Iris pigment epithelial cell (primary cell): ENCODE measurements at places on chromosomes 4 and X.

DNA sequence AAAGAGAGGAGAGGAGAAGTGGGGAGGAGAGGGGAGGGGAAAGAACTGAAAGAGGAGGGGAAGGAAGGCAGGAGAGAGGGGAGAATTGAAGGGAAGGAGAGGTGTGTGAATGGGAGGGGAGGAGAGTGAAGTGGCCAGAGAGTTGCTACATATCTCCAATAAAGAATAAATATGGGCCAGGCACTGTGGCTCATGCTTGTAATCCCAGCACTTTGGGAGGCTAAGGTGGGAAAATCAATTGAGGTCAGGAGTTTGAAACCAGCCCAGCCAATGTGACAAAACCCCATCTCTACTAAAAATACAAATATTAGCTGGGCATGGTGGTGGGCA, 482.4 kb downstream of the NAF1 start:
- no peak for DNase-seq

DNA sequence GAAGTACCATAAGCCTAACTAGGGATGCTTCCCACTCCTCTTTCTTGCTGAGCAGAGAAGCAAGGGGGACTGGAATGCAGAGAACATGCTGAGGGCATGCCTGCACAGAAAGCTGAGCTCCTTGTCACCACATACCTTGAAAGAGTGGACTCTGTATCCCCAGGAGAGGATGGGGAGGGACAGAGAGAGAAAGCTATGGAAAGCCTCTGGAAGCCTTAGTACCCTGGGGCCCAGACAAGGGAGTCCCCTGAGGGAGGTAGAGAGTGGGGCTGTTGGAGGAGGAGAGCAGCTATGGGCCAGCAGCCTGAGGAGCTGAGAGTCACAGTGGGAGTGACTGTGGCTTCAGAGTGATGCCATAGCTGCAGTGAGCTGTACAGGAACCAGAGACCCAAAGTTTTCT, 77.9 kb downstream of the RTL9 start:
- no peak for DNase-seq

DNA sequence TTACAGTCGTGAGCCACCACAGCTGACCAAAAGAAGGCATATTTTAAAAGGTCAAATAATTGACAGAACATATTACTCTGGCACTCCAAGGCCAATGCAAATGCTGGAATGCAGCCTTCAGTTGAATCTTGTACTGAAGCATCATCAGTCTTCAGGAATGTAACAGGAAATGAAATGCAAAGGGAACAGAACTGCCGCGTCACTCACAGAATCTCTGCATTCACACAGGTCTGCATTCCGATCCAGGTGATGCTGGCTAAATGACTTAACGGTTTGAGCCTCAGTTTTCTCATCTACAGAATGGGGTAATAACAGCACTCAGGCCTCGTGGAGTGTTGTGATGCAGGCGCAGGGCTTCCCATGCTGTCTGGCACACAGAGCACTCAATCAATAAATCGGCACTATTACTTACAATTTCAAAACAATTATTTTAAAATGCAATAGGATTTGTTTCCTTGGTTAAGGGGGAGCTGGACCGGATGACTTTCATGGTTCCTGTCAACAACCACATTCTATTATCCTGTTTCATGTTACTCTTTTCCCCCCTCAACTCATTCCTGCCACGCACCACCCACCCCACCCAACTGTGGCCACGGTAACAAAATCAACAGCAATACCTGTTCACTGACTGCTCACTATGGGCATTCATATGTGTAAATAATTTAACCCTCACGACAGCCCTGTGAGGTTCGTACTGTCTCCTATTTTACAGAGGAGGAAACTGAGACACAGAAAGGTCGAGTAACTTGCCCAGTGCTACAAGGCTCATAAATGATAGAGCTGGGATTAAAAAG, 32.4 kb downstream of the IGFBP7 start:
- DNase-seq = peak; percentile 98

GRCh38 chr4:60812811-60813210, 387.3 kb upstream of the ADGRL3 start:
- no peak for DNase-seq

- DNase-seq = peak; percentile 3
Observed at GRCh38 chr4:146790515-146790914, 151.8 kb downstream of the POU4F2 start.

DNA sequence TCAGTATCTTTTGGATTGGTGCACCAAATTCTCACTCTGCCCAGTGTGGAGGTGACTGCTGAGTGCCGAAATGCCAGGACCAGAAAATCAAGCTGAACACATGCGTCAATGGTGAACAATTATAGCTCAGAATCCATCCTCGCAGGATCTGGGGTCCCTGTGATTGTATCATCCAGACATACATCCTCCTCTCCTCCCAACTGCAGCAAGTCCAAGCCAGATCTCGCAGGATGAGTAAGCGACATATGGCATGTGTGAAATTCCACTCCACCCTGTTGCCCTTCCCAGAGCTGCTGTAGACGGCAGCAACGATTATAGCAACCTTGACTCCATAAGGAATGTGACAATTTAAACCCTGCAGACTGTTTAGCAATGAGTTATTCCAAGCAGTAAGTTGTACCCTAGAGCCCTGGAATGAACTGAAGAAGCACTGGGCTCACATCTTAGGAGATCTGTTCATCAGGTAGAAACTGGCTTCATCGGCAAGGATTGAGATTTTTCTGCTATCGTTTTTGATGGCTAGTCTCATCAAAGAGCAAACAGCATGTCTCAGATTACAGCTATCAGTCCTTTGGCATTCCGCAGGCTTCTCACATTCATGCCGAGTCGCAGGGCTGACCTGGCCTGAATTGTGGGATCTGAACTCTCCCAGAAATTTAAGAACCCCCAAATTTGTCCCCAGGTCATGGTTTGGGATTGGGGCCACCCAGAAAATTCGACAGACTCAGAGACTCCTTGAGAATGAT, 35.5 kb upstream of the SORBS2 start:
- DNase-seq = peak; percentile 78

- DNase-seq = no peak
Observed at GRCh38 chr4:172815499-172816164, 353.0 kb upstream of the GALNT7 start.

GRCh38 chrX:132235488-132235887, 16.2 kb upstream of the RAP2C start:
- no peak for DNase-seq
